Bone marrow (tissue), 2 donors: ENCODE measurements at places on chromosomes 2 and 18.

DNA sequence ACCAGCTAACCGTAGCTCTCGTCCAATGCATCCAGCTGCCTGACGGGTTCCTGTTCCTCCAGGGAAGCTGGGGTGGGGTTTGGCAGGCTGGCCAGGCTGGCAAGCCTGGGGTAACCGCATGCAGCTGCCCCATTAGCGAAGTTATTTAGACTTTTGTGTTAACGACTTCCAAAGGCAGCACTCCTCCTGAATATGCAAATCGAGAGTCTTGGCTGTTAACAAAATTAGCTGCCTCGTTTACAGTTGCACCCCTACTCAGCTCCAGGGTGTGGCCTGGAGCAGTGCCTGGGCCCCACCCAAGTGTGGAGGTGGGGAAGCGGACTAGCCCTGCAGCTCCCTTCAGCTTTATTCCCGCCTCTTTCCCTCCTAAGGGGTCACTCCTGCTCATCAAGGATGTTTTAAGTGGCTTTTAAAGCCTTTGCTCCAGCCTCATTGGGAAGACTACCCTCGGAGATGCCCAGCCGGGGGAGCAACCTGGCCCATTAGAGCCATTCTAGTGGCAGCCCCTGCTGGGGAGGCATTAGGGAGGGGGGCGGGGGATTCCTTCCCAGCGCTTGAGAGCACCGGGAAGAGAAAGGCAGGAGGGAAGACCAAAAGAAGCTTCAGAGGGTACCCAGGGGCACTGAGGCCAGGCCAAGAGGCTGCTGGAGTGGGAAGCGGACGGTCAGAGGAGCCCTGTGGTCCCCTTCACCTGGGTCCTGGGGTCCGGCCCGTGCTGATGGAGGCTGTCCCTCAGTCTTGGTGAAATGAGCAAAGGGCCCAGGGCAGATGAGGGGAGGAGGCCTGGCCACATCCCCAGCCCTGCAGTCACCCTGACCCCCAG lies 204.1 kb downstream of the CELF4 start:
- no peak for DNase-seq

GRCh38 chr18:78798402-78799175 lies 181.0 kb upstream of the SALL3 start:
- DNase-seq, result no peak

- no peak for DNase-seq
Measured at GRCh38 chr2:148238561-148238960, 217.7 kb downstream of the MBD5 start.

DNA sequence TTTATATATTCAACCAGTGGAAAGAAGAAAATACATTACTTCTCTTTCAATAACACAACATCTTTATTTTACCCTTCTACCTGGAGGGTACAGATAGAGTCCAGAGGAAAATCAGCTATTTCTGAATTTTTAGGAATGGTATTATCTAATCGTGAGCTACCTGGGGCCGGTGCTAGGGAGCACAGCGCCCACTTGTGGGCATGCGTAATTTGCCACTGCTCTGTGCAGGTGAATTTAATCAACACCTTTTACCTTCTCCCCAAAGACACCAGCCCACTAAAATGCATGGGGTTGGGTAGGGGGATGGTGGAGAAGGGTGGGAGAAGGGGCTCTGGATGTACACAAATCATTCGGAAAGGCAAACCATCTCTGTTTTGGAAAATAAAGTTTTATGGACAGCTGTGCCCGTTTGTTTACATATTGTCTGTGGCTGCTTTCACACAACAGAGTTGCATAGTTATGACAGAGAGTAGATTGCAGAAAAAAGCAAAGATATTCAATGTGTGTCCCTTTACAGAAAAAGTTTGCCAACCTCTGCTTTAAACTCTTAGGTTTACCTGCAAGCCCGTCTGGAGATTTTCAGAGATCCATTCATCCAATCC lies 51.5 kb upstream of the DCC start:
- DNase-seq, result no peak

GRCh38 chr2:98296440-98296839 lies 49.8 kb upstream of the CNGA3 start:
- no peak for DNase-seq
